Suppressor macrophage (primary cell): ENCODE measurements at places on chromosomes 4 and X.

DNA sequence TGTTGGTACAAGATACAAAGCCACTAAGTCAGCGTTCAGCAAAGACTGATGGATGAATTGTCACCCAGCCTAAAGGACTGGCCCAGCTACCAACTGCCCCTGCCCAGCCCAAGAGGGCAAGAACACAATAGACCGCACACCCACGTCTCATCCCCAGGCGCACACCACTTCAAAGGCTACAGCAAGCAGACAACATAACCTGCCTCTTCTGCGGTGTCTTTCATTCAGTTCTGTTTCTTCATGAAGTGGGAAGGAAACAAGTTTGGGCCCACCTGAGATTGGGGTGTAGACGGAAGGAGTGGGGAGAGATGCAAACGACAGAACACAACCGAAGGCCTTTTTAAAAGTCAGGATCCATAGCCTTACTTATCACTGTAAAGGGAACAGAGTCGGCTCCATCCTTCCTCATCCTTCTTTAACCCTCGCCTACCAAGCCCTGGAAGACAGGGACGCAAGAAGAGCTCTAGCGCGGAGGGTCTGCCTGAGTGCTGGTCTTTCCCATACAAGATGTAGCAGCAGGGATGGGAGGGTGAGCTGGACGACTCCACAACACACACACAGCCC is 691 bp downstream of the SCARB2 start:
- peak; percentile 33 for DNase-seq

- DNase-seq = no peak
These were observed 305.9 kb upstream of the HAND2 start for GRCh38 chr4:173835903-173836302.

GRCh38 chr4:67556436-67556835 is 2.1 kb upstream of the STAP1 start:
- DNase-seq = peak; percentile 48

DNA sequence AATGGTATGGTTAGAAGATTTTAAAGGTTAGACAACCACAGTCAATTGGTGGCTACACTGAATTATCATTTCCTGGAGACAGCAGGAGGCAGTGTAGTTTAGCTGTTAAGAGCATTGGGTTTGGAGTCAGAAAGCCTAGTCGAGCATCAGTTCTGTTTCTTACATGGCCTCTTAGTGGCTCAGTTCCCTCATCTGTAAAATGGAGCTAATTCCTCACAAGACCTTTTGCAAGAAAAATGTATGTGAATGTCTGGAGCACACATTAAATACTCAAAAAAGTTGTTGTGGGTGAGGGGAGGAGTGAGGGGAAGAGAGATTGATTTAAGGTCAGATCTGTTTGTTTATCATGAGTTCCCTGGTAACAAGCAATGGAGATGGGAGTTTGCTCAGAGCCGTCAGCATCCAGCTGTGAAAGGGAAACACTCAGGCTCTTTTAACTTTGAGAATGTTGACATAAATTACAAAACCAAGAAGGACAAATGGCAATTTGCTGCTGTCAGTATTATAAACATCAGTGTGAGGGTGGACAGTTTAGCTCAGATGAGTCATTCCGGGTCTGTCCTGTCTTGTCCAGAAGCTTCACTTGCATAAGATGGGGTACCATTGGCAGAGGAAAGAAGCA is 98.2 kb upstream of the PGRMC2 start:
- DNase-seq = peak; percentile 26

GRCh38 chr4:83282049-83282535 is 2.5 kb downstream of the COQ2 start:
- peak; percentile 81 for DNase-seq

DNA sequence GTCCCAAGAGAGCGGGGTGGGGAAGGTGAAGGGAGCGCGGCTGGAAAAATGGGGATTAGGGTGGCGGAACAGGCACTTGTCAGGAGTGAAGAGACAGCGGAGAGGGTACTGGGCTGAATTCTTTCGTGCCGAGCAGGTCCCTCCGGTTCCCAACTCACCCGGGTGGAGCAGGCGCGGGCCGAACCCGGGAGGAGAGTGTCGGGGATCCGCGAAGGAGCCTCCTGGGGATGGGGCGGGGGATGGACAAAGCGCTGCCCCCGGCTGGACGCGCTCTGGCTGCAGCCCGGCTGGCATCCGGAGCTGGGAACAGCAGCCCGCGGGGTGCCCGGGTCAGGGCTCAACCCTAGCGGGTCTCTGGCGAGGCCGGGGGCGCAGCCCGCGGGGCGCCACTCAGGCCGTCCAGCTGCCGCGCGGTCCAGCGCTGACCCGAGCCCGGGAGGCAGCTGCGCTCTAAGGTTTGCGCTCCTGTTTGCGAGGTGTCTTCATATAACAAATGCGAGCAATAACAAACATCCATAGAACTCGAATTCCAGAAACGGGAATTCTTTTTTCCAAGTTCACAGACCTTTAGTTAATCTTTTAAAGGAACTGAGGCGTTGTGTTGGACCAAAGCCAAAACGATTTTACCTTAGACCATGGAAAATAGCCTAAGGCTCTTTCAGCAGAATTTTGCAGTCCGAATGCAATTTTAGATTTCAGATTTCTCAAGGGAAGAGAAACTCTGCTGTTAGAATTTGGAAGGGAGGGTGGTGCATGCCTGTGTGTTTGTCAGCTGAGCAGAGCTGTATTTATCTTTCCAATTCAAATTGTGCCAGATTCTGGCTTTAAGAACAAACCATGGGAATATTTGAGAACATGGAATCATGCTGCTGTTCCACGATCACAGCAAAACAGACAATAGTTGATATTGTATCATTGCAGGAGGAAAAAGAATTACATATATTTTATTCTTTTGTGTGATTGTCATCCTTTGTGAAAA is 744 bp downstream of the NPY5R start:
- DNase-seq = no peak

DNA sequence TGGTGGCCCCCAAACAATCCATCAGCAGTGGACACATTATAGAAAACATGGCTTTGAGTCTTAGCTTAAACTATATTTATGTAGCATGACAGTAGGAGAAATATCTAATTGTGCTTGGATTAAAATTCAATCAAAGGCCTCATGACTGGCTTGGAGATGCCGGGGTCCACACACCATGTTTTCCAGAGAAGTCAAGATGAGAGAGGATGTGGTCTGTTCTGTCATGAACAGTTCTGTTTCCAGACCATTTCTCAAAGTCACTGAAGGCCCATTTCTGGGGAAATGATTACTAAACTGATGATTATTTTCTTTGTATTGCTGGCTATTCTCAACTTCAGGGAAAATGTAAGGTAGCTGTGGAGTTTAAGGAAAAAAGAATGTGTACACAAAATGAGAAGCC is 76.3 kb downstream of the C4orf51 start:
- no peak for DNase-seq

DNA sequence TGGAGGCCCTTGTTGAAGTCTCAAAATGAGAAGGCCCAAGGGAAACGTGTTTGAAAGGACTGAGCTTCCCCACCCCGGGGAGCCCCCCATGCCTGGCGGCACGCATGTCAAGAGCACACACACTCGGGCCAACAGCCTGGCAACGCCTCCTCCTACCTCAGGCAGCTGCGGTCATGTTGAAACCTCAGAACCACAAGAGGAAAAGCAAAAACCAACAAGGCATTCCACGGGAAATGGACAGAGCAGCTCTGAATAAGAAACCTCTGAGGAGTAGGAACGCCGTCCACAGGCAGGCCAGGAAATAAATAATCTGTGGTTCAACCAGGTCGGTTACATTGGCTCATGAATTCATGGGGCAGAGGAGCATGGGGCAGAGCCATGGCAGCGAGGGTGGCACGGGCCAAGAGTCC is 95.7 kb upstream of the AFAP1 start:
- no peak for DNase-seq

DNA sequence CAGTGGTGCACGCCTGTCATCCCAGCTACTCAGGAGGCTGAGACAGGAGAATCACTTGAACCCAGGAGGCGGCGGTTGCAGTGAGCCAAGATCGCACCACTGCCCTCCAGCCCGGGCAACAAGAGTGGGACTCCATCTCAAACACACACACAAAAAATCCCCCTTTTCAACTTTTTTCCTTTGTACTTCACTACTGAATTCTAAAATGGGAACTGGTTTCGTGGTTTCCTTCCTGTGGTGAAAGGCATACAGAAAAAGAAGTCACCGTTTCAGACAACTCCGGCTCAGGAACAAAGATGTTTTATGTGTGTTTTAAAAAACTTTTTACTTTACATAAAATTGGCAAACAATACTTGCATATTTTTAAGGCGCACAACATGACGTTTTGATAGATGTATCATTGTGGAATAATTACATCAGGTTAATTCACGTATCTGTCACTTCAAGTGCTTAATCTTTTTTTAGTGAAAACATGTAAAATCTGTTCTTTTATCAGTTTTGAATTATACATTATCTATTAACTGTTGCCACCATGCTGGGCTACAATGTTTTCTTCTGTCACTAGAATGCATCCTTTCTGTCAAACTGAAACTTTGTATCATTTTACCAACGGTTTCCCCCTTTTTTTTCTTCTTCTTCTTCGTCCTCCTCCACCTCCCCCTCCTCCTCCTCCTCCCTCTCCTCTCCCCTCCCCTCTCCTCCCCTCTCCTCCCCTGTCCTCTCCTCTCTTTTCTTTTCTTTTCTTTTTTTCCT is 186.0 kb downstream of the CRLF2 start:
- peak; percentile 22 for DNase-seq

- no peak for DNase-seq
These were observed 92.9 kb downstream of the TNIP2 start for GRCh38 chr4:2663275-2663674.

- no peak for DNase-seq
These were observed 89.3 kb upstream of the USP38 start for GRCh38 chr4:143095447-143095846.

- DNase-seq = no peak
These were observed 198.4 kb upstream of the ACTRT1 start for GRCh38 chrX:128250621-128251020.

DNA sequence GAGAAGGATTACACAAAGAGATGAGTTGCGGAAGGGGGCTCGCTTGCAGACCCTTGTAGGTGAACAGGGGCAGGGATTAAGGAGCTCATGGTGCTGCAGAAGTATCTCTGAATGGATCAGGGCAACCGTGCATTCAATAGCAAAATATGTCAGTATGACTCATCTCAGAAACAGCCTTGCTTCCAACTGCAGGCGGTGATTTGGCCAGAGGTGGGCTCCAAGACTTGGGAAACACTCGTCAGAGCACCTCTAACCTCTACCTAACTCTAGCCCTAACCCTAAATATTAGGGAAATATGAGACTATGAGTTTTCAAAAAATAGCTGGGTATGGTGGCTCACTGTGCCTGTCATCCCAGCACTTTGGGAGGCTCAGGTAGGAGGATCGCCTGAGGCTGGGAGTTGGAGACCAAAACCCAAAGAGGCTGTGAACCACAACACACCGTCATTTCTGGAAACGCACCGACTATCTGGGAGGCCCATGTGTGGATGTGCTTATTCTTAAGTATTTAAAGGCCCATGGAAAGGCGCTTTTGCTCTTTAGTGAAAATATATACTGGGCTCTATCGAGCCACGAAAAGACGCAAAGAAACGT is 102.6 kb downstream of the DHRSX start:
- DNase-seq = no peak

DNA sequence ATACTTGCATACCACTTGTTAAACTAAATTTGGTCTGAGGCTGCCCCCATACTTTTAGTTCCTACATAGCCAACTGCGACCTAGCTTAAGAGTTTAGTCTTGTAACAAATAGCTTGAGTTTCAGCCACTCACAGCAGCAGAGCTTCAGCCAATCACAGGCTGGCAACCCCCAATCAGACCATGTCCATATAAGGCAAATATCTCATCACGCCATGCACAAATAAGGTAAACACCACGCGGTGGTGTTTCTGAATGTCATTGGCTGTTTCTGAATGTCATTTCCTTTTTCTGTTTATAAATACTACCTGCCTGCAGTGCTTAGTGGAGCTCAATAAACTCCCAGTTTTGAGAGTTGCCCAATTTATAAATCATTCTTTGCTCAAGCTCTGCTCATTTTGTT is 143.1 kb upstream of the MAD2L1 start:
- DNase-seq = no peak

DNA sequence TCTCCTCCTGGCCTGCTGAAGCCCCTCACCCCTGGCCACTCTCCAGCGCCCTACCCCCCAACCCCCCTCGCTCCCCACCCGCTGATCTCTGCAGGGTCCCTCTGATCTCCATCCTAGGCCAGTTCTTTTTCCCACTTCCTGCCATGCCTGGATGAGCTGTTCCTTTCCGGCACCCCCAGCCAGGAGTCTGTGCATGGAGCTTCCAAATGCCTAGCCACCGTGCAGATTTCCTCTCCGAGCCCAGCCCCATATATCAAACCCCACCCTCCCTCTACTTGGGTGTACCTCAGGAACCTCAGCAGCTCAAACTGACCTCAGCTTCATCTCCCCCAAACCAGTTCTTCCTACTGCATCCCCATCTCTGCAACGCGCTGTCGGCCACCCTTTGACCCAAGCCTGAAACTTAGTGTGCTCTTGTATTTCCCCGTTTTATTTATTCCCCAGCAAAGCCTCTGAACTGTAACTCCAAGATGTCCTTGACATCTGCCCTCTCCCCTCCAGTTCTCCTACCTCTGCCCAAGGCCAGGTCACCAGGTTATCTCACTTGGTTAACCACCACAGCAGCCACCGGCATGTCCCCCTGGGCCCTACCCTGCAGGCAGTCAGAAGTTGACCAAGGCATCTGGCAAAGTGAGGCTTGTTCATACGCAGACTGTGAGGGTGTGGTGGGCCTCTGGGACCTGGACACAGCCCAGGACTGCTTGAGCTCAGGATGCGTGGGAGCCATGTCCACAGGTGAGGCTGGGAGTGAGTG is 194.9 kb upstream of the PSAPL1 start:
- no peak for DNase-seq

DNA sequence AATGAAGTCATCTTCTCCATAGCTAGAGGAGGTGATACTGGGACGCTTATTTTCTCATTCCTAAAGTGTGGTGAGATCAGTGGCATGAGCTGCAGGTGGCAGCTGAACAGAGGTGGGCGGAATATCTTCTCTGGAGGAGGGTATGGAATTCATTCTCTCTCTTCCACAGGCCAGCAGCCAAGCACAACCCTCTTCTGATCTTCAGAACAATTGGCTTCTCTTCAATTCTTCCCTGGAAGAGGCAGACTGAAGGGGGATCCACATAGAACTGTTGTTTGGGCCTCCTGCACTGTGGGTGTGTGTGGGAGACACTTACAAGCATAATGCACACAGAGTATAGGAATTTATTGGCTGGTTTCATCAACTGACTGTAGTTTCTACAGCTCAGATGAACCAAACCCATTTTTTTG is 180.4 kb upstream of the RASGEF1B start:
- DNase-seq = no peak
